Hippocampal formation (tissue), 2 donors: ENCODE measurements at places on chromosomes 2 and 18.
A peak's percentile ranks its signal among the peaks of the same experiment; 100 is the strongest.

DNA sequence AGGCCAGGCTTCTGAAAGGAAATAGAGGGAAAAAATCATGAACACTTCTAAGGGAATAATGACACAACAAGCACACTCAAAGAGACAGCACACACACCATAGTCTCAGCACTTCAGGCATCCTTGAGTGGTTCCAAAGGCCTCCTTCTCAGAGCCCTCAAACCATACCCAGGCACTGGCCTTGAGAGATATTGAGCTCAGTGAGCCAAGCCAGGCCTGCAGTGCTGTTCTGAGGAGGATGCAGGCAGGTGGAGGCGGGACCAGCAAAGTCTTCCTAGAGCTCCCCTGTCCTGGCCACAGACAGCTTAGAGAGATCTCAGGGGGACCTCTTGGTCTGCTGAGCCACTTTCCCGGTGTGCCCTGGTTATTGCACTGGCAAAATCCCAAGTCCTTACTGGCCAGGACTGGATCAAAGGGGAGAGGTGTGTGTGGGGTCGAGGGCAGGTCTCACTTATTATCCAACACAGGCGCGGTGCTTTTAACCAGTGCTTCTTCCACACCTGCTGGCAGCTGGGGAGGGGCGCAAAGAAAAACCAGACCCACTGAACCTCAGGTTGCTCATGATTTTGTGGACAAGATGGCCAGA, 86.8 kb upstream of the HAAO start:
- no peak for DNase-seq

GRCh38 chr2:120669121-120669952, 66.3 kb upstream of the GLI2 start:
- no peak for DNase-seq

DNA sequence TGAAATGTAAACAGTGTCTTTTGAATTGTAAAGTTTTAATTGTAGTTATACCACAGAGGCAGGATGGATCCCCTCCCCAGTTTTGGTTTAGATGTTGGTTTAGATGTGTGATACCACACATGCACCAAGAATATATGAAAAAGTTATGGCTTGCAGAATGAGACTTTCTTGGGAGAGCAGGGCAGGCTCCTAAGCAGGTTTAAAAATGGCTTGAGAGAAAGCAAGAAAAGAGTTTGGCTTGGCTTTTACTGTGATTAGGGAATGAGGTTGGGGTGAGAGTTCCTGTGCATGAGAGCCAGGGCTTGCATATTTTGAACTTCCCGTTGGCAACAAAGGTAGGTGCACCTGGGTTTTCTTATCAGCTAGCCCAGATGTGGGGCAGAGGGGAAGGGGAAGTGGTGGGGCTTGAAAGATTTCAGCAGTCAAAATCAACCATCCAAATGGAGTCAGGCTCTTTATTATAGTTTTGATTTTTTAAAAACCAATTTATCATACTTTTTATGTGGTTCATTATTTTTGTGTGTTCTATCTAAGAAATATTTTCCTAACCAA, 246.9 kb downstream of the MTX2 start:
- DNase-seq, result no peak

- DNase-seq, result no peak
These were observed 28.1 kb upstream of the TMEM247 start for GRCh38 chr2:46451131-46451711.

DNA sequence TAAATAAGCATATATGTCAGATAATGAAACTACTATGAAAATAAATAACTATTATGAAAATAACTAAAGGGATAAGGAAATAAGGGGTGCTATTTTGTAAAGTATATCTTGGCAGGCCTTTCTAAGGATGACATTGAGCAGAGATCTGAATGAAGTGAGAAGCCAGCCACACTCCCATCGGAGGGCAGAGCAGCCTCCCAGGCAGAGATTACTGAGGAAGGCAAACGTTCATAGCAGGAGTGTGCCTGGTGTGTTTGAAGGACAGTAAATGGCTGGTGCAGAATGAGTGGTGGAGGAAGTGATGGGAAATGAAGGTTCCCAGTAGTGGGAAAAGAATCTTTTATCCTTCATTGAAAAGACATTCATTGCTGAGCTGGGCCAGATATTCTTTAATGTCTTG, 62.5 kb downstream of the SPHKAP start:
- DNase-seq, result no peak

DNA sequence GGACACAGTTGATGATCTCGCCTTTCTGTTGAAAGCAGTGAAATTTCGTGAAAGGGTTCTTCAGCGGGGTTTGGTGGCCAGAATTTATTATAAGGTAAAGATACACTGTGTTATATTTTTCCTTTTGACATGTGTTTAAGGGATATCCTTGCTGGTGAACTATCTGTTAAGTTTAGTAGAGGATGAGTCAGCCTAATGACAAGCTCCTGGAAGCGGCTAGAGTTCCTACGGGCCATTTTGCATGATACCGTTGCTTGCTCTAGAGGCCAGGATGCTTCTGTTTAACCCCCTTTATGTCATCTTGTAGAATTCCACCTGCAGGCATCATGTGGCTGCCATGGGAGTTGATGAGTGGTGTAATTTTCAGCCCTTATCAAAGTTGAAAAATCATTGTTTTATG, 124.8 kb upstream of the BCL2L11 start:
- DNase-seq, result no peak

- peak; percentile 34 for DNase-seq
These were observed 10.0 kb upstream of the ADAM17 start for GRCh38 chr2:9565436-9566153.

- no peak for DNase-seq
These were observed 2.4 kb downstream of the POU3F3 start for GRCh38 chr2:104856086-104856972.

DNA sequence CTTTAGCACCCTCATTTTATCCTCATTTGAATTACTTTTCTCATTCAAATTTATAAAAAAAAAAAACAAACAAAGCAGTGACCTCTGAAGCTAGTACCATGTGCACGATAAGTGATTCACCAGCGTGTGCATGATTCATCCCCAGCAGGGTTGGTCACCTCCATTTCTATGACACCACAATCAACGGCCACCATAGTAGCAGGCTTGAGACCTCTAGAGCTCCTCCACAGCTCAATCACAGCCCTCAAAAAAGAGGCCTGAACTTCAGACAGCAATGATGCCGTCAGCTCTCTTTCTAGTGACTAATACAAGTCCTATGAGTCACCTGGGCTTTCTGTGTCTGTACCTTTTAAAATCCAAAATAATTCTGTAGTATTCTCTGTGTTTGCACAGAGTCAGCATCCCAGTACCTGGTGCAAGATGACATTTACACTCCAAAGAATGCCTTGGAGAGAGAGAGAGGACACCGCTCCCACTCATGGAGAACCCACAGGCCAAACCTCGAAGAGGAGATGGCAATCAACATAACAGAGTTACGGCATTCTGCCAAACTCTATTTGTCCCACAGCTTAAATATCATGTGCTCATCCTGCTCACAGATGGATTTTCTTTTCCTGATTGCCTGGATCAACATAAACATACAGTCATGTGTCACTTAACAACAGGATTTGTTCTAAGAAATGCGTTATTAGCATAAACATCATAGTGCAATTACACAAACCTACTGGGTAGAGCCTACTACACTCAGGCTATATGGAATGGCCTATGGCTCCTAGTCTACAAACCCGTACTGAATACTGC, 58.7 kb downstream of the L3MBTL4 start:
- DNase-seq, result no peak

- peak; percentile 71 for DNase-seq
These were observed at the start of gene MERTK for GRCh38 chr2:111897924-111898702. MERTK (plus strand) TSS chr2:111898607; CDS start chr2:111898736, 129 bp downstream.

DNA sequence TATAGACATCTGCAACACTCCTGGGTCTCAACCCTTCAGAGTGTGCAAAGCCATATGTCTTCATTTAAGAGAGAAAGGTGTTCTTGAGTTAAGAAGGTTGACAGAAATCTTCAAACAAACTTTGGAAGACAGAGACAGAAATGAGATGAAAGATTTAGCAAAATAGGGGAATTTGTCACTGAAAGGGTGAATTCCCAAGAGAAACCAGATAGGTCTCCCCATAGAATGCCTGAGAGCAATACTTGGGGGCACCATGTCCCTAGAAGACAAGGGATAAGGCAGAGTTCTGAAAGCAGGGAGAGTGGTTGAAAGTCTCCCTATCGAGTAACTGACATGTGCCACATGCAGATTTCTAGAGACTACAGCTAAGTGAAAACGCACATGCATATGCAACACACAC, 50.0 kb downstream of the AP1S3 start:
- no peak for DNase-seq

- DNase-seq, result no peak
These were observed 34.9 kb downstream of the OSBPL1A start for GRCh38 chr18:24362757-24363156.

- DNase-seq, result no peak
These were observed 1526.0 kb downstream of the LRP1B start for GRCh38 chr2:140604788-140605187.

DNA sequence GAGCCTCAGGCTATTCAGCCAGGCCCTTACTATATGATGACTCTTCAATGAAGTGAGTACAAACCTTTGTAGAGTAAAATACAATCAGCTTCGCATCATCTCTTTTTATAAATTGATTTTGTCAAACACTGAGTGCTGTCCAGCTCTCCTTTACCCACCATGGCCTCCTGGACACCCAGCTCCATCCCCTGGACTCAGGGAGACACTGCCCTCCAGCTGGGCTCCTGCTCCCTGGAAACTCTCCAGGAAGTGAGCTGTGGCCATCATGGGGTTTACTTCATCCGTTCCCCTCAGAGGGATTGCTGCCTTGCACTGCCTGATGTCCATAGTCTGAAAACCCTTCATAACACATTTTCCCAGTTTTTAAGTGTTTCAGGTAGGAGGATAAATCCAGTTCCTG, 82.5 kb upstream of the XIRP2 start:
- DNase-seq, result no peak

DNA sequence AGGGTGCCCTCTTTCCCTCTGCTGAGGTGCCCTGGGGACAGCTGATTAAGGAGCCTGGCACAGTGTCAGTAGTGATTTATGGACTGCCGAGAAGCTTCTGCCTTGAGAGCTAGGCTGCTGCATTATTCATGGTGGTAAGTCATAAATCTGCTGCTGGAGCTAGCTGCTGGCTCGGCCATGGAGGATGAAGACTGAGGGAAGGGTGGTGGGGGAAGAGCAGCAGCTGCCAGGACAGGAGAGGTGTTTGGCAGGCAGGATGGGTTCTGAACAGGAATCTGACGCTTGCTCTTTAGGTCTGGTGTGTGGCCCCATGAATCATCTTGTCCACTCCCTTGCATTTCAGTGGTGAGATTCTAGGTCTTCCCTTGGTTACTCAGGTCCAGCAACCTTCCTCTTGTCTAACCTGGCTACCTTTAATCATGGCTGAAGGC, 296.3 kb downstream of the DYSF start:
- no peak for DNase-seq

GRCh38 chr18:78960709-78961108, 18.9 kb upstream of the SALL3 start:
- no peak for DNase-seq

- DNase-seq, result no peak
These were observed 176.8 kb upstream of the CELF4 start for GRCh38 chr18:37742436-37742835.

DNA sequence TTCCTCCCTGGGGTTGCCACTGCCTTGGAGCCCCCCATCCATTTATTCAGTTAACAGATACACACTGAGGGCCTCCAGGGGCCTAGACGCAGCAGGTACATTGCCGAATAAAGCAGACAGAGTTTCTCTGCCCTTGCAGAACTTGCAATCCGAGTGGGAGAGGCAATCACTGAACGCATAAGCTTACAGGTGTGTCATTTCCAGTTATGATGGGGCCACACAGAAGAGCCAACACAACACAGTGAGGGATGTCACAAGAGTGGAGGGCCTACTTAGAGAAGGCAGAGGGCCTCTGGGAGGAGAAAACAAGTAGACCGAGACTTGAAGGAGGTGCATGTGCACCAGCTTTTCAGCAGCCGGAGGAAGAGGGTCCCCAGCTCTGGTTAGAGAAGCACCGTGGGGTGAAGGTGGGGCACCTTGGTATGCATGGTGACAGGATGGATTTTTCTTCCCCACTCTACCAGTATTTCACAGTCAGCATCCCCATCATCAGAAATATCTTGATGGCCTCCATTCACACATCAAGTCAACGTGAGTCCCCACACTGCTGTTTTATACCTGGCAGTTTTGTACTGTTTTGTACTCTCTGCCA, 150.9 kb downstream of the SMAD7 start:
- no peak for DNase-seq

DNA sequence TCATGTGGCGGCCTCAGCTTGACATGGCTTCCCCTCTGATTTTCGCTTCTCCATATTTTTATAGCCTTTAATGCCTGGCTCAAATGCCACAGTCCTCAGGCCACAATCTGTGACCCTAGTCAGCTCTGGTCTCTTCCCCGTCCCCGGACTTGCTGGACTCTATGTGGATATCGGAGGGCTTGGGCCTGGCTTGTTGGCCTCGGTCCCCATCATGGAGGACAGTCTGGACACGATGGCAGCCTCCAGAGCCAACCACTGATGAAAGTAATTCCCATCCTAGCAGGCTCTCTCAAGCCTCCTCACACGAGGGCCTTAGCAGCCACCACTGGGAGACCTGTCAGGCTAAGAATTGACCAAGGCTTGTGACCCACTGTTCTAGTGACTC, 61.6 kb downstream of the LPIN1 start:
- DNase-seq, result no peak

- peak; percentile 10 for DNase-seq
These were observed 79.2 kb downstream of the LAMA1 start for GRCh38 chr18:7038330-7038851.

DNA sequence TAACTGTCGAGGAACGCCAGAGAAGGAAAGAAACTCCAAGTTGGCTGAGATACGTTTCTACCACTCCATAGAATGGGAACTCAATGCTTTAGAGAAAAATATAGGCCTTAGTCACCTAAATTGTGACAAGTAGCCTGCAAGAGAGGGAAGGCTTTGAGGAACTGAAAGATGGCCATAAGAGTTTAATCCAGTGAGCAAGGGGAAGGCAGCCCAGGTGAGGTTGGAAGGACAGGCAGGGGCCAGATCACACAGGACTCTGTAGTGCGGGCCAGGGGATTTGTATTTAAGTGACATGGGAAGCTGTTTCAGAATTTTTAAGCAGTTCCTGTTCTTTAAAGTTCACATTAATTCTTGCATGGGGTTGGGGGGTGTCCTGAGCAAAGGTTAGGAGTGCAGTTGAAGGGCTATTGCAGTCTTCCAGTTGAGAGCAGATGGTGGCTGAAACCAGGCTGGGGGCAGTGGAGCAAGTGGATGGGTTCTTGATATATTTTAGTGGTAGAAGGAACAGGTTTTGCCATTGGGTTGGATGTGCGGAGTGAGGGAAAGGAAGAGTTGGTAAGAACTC, 138.9 kb upstream of the PELI1 start:
- no peak for DNase-seq

DNA sequence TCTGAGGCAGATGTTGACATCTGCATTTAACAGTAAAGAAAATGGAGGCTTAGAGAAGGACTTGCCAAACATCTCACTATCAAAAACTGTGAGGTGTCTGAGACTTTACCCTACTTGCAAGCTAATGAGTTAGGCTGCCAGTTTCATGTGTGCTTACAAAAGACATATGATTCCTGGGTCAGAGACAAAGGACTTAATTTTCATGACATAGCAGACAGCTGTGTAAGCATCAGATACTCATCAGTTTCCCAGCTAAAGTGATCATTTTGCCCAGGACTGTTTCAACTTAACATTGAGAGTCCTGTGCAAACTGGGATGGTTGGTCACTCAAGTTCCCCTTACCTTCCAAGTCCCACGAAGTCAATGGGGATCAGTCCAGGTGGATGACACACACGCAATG, 18.9 kb upstream of the DAPL1 start:
- DNase-seq, result no peak

GRCh38 chr2:36478332-36478738, 119.6 kb downstream of the FEZ2 start:
- no peak for DNase-seq

- DNase-seq, result peak; percentile 66
These were observed 10.4 kb upstream of the EVA1A start for GRCh38 chr2:75570948-75571729.
